ENCODE measurements at places on chromosomes 3 and 15.

DNA sequence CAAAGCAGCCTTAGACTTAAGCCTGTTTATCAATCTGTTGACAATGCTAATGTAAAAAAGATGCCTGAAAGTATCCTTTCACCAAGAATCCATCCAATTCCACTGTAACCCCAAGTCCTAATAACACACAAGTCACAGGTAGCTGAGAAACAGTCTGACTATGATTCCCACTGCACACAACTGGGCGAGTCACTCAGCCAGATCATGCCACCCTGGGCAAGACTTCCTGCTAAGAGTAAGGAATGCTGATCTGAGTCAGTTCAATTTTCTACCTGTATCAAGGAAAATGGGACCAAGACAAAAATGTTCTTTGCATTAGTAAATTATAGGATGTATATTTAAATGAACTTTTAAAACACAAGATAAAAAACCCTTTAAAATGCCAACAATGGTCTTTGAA, 33.3 kb downstream of the NPTN start:
- no peak for DNase-seq

- DNase-seq: no peak
Observed at GRCh38 chr3:25533399-25533798, 105.3 kb downstream of the RARB start.

DNA sequence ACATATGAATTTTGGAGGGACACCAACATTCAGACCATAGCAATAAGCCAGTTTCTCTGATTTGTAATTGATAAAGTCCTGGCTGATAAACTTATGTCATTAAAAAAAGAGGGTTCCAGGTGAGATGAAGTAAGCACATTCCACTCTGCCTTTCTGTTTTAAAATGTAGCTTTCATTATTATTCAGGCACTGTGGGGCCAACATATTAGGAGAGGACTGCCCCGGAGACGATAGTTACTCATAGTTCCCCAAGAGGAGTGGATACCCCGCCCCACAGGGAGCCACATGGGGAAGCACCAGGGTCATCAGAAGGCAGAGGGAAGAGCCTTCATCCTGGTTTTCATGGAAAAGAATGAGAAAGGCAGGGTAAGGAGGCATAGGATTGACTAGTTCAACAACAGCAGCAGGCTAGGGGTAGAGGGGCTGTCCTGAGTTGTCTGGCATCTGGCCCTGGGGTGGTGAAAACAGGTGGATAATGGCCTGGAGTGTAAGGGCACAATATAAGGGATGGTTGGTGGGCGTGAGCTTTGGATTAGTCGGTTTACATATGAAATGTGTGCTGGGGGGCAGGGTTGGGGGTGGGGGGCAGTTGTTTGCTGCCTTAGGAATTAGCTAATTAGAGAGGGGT, 78.7 kb upstream of the PROK2 start:
- no peak for DNase-seq

GRCh38 chr3:107870943-107871638, 219.7 kb downstream of the CD47 start:
- no peak for DNase-seq

DNA sequence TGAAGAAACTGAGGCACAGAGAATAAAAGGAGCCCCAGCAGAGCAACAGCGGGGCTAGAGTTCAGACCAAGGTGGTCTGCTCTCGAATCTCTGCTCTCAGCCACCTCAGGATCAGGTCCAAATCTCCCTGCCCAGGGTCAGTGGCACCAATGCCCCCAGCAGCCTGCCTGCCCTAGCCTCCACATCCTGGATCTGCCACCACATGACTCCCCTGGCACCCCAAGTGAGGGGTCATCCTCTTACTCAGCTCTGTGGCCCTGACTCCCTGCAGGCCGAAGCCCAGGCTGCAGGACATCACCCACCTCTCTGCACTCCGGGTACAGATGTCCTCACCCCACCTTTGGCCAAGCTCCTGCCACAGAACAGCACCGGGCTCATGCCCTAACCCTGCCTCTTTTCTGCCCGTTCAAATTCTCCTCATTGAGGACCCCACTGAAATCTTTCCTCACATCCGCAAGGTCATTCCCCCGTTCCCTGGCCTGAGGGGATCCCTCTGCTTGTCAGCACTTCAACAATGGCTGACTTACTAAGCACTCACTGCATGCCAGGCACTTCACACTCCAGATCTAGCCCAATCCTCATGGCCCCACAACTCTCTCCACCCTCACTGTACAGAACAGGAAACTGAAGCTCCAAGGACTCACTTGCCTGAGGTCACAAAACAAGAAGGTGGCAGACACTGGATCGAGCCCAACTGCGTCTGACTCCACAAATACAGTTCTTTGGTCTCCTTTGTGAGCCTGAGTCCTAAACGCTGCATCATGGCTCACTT, 4.3 kb downstream of the PPIB start:
- DNase-seq: no peak

DNA sequence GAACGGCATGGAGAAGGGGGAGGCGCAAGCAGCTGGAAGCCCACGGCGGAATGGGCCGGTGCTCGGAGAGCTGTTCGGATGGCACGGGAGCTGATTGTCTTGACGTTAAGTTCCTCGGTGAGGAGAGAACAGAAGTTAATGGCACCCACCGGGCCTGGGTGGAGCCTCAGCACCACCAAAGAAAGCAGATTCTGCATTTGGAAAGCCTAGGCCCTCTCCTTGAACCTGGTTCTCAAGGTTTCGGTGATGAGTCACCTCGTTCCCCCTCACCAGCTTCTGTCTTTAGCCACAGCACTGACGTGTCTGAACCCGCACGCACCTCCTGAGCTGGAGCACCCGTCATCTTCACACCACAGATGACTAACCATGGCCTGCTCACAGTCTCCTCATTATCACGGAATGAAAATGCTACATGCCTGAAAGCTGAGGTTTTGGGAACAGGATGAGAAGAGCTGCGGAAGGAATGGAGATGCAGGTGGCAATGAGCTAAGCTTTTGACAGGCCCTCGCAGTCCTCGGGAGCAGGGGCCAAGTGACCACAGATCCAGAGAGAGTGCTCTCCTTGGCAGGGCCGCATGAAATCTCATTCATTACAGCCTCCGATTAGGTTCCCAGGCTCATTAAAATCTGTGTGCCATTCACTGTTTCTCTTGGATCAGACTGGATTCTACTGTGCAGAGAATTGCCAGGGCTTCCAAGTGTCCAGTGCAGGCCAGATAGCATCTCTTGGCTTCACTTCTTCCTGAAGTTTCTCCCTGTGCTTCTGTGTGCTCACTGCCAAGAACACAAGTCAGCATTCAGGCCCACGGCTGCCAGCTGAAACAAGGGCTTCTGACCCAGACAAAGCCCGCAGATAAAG, 96.3 kb upstream of the DLG1 start:
- DNase-seq: peak; percentile 80

GRCh38 chr3:66962664-66963063, 35.4 kb upstream of the KBTBD8 start:
- no peak for DNase-seq

- DNase-seq: no peak
Observed at GRCh38 chr3:30076899-30077298, 529.5 kb upstream of the TGFBR2 start.

- no peak for DNase-seq
Observed at GRCh38 chr3:119911748-119912147, 129.8 kb downstream of the NR1I2 start.

GRCh38 chr15:50189633-50190032, 7.6 kb downstream of the SLC27A2 start:
- no peak for DNase-seq
